ENCODE measurements at places on chromosomes 3 and 15.

DNA sequence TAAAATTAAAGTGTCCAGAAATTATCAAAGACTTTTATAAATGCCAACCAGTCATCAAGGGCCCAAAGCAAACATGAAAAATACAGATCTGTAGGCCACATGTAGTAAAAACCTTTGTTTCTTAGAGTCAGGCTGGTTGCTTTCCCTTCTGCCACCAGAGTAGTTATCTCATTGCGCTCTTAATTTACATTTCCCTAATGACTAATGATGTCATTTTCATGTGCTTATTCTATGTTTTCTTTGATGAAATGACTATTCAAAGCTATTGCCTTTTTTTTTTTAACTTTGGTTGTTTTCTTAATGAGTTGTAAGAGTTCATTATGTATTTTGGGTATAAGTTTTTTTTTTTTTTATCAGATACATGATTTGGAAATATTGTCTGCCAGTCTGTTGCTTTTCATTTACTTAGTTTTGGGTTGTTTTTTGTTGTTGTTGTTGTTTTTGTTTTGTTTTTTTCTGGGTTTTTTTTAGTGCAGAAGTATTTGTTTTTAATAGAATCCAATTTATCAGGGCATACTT is 140.6 kb downstream of the HCN4 start:
- DNase-seq, result no peak

DNA sequence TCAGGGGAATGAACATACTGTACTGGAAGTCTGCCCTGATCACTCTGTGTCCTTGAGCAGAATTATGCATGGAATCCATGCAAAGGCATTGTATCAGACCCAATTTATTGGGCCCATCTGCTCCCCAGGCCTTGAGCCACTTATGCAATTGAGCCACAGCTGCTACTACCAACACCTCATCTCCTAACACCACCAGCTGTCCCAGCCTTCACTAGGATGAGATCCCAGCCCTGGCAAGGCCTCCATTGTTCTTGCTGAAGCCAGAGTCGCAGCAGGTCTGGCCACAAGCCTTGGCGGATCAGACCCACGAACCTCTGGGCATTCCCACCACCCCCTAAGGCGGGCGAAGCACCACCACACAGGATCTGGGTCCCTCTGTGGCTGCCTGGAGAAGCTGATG is 9.2 kb upstream of the NME9 start:
- DNase-seq, result no peak

DNA sequence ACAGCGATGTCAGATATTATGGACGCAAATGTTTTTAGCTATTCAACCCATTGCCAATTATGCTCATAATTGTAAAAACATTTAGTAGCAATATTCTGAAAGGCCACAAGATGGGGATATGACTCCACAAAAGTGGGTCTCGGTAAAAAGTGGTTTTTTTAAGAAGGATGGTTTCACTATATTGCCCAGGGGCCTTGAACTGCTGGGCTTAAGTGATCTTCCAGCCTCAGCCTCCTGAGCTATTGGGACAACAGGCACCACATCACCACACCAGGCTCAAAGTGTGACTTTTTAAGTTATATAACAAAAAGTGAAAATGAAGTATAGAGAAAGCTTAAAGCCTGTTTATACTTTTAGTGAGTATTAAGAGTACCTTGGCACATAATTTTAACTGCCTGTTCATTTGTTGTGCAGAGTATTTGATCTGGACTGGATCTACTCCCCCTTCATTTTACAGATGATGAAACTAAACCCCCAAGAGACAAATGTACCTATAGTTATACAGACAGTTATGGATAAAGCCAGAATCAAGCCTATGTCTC is 9.4 kb downstream of the NAA50 start:
- DNase-seq, result no peak

DNA sequence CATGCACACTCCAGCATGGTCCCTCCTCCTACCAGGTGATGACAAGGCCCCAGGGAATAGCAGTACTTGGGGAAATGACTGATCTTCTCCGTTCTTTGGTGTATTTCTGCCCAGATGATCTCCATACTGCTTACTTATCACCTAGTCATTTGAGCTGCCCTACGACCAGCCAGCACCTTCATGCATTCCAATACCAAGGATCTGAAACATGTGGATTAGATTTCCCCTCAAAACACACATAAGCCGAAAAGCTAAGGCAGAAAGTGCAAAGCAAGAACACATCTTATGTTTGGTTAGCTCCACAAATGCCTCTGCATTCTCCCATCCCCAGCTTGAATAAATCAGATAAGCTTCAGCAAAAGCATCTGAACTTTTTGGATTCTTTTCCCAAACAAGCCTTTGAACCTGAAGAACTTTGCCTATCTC is 64.8 kb upstream of the BCL6 start:
- DNase-seq, result no peak

DNA sequence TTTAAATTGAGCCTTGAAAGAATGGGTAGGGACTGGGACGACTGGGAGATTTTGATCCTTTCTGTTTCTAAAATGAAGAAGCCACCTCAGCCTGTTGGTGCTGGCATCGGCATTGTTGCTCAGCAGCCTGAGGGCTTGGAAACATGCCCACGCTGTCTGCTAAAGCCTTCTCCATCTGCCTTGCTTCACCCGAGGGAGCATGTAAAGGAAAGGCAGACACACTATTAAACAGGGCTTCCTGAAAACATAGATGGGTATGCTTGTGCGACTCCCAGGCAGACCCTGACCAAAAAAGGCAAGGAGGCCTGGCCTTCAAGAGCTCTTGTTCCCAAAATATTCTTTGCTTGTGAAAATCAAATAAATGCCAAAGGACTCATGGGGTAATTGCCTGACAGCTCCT is 84.2 kb upstream of the SLC4A7 start:
- DNase-seq, result no peak

GRCh38 chr15:45849136-45849535 is 214.3 kb downstream of the SQOR start:
- DNase-seq, result no peak

DNA sequence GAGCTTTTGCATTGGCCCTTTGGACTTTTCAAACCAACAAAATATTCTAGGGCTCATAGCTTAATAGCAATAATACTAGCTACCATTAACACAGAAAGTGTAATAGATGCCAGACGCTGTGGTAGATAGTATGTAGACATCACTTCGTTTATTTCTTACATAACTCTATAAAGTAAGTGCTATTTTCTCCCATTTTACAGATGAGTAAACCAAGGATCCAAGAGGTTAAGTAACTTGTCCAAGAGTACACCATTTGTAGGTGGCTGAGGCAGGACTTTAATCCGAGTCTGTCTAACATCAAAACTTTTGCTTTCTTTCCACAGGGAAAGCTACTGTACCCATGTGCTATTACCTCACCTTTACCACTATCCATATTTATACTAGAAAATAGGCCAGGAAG is 12.0 kb downstream of the EID1 start:
- no peak for DNase-seq

GRCh38 chr15:56366211-56366610 is 985 bp downstream of the TEX9 start:
- DNase-seq, result no peak

- DNase-seq, result no peak
These were observed 437.0 kb upstream of the KCNMB2 start for GRCh38 chr3:178099274-178099673.

DNA sequence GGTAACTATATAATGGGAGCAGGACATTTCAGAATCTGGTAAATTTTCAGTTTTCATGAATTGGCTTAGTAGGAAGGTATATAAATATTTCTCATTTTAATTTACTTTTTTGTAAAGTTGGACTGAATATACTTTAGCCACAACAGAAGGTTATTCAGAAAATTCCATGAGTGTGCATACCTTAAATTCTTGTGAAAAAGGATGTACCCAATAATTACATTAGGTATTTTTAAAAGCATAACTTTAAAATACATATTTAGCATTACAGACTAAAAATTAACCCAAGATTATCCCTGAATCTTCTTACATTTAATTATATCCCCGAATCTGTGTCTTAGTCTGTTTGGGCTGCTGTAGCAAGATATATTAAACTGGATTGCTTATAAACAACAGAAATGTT is 24.9 kb upstream of the ATP11B start:
- no peak for DNase-seq

- no peak for DNase-seq
These were observed at the start of gene GRK7 for GRCh38 chr3:141763088-141763750. TSS of gene GRK7 (plus strand) at chr3:141763408. CDS start at chr3:141778285, 14,877 bp downstream.

GRCh38 chr3:183698318-183698751 is 738 bp downstream of the YEATS2 start:
- DNase-seq, result peak; percentile 43

DNA sequence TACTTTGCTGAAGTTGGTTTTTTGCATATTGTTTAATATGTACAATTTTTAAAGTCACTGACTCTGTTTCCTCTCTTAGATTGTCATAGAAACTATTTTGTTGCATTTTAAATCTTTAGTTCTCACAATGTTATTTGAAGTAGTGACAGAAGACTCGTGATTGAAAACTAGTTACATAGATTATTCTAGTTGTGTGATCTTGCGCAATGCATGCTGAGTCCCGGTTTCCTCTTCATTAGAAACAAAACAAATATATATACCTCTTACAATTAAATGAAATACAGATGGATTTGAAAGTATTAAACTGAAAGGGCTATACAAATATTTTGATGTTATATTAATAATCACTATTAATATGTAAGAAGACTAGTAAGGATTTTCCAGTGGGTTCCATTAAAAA is 333.0 kb downstream of the LPP start:
- no peak for DNase-seq

DNA sequence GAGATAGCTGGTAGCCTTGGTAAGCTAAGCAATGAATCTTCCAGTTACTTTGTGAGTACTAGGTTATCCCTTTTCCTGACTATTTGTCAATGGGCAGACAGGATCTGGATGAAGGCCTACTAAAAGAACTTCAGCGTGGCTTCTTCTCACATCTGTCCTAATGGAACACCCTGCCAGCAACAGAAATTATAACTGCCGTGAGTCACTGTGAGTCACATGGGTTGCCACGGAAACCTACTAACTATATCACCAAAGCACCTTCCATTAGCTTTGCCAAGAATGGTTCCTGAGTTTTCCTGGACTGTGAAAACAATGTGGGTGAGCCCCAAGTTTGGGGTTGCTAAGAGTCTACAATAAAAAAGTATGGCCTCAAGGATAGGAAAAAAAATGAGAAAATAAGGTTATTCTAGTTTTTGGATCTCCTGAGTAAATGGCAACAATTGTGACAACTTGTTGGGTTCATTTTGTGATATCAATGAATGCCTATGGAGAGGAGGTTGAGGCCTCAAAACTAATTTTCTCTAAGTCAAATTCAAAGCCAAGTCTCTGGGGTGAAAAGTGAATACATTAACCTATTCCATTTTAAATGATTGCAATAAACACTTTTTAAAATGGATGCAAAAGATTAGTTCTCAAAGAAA is 195.1 kb upstream of the ICE2 start:
- DNase-seq, result no peak
